ENCODE measurements at places on chromosomes 6 and 20.

GRCh38 chr6:138393871-138394783 is 9.9 kb upstream of the HEBP2 start:
- DNase-seq, result no peak

- no peak for DNase-seq
These were observed 148.9 kb downstream of the TMEM200A start for GRCh38 chr6:130514712-130515111.

GRCh38 chr6:128573036-128573435 is 52.6 kb upstream of the PTPRK start:
- DNase-seq, result no peak

DNA sequence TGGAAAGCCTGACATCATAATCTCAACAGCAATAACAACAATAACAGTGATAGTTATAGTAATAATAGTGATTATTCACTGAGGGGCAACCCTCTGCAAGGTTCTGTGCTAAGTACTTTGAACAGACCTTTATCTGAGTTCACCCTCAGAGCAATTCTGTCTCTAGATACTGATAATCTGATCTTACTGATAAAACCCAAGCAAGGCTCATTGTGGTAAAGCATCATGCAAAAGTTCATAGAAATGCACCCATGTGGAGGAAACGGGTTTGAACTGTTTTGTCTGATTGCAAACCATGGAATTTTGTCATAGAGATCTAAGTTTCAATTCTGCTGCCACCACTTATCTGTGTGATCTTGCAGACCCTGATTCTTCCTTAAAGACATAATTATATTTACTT is 1.3 kb upstream of the KIAA0408 start:
- DNase-seq, result no peak

DNA sequence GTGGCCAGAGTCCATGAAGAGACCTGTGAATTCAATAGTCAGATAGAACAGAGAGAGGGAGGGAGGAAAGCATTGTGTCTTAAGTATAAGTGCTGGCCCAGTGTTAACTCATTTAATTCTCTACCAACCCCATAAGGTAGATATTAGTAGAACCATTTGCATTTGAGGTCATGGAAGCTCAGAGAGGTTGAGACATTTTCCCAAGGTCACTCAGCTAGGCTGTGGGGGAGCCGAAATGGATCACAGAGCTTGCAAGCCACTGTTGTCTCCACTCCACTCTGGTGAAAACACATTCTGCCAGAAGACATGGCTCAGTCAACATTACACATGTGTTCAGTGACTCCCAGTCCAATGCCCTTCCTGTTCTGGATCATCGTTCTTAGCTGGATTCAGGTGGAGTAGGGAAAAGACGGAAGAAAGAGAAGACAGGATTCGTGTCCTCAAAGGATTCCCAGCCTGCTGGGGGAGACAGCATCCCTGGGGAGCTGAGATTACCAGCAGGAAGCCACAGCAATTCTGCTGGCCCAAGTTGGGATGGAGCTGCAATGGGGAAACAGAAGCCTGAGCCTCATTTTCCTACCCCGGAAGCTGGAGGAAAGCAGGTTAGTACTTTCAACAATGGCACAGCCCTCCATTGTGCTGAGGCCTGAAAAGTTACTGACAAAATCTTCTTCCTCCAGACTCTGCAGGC is 27.0 kb upstream of the MDGA1 start:
- DNase-seq, result no peak

GRCh38 chr6:82915666-82916065 is 150.0 kb downstream of the UBE3D start:
- no peak for DNase-seq

- DNase-seq, result peak; percentile 48
These were observed 133.2 kb upstream of the RPS6KA2 start for GRCh38 chr6:166760288-166760687.

- DNase-seq, result no peak
These were observed 44.2 kb downstream of the NOX3 start for GRCh38 chr6:155411154-155412052.

DNA sequence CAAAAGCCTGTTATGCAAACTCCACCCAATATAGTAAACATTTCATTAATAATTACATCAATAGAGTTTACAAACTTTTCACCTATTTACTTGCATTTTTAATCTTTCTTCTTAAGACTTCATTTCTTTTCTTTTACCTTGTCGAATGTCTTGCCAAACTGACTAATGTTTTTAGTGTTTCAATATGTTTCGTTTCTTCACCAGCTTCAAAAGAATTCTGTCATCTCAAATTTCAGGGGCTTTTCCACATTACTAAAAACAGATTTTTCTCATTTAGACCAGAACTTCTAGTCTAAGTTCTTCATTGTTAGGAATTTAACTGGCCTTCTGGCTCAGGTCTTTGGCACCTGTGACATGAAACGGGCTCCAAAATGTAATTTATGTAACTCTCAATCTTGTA is 196.5 kb downstream of the ARHGAP18 start:
- no peak for DNase-seq

DNA sequence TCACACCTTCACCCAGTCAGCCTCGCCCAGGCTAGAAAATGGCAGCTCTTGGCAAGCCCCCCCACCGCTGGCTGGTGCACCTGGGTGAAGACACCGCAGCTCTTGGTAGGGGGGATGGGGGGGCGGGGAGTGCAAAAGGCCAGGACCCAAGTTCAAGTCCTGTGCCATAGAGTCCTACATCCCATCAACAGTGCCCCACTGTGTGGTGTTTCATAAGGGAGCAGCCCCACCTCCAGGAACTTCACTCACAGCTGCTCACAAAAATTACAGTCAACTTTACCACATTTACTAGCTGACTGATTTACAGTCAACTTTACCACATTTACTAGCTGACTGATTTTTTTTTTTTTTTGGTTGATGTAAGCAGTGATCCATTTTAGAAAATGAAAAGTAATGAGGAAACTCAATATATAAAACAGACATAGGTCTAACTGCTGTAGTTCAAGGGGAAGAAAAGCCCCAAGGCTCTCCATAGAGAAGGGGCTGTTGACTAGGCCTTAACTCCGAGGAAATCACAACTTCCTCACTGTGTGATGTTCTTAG is 208.9 kb upstream of the SNX9 start:
- DNase-seq, result no peak

DNA sequence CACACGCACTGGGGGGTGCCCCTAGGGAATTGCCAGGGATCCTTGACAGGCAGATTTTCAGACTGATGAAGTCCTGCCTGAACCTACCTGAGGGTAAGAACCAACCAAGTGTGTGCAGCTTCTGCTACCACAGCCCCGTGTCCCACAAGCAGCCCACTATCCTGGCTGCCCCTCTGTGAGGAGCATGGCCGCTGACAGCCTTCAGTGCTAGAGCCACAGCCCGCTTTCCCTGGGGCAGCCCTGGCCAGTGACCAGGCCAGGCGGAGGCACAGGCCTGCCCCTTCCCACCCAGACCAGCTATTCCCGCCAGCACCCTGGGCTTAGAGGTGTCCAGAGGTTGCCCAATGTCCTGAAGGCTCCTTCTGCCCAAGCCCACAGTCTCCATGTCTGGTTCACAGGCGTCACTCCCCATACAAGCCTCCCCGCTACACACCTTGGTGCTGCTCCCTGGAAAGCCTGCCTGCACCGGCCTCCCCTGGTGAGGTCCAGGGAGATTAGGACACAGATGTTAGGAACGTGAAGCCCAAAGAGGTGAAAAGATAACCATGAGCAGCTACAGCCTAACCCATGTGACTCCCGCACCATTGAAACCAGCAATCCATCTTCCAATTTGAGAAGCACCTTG is 207.0 kb downstream of the SYNDIG1 start:
- DNase-seq, result no peak

- no peak for DNase-seq
These were observed 48.1 kb downstream of the SYNJ2 start for GRCh38 chr6:158029668-158030230.

- DNase-seq, result no peak
These were observed 150.8 kb downstream of the AHI1 start for GRCh38 chr6:135346747-135347146.

- no peak for DNase-seq
These were observed 26.8 kb upstream of the CLIC5 start for GRCh38 chr6:46042355-46042999.

DNA sequence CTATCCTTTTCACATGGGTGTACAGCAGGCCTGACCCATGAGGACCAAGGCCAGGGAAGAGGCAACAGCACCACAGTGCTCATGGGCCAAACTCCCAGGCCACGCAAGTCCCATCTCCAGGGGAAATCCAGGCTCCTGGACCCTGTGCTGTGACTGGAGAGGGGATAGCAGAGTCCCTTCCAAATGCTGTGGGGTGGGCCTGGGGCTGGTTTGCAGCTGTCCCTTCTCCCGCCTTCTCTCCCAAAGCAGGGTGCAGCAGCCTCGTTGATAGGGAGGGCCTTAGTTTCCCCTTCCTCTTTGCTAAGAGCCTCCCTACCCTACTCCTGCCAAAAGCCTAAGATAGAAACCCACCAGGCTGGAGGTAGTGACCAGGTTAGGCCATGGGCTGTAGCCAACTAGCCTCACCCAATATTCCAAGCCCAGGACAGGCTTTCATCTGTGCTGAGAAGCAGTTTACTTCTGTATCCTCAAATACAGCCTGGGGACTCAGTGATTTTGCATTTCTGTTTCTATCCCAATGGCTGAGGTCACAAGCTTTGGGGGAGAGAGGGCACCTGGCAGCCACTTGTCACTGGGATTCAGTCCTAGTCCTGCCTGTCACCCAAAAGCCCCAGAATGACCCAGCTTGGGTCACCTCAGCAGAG is 1.4 kb downstream of the CTSZ start:
- DNase-seq, result no peak

DNA sequence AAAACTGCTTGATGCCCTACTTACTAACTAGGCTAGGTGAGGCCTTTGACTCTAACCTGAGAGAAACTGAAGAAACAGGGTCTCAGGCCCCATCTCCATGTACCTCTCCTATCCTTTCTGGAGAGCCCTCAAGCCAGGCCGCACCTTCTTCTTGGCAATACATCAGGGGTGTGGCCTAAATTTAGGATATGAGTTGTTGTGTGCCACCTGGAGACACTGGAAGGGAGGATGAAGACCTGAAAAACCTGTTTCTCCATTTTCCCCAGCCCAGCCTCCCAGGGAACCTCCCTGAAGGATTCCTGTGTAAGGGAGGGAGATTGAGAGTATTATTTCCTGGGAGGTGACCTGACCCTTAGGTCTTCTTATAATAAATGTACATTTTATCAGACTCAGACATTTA is 3.1 kb downstream of the LY6G6D start:
- no peak for DNase-seq

DNA sequence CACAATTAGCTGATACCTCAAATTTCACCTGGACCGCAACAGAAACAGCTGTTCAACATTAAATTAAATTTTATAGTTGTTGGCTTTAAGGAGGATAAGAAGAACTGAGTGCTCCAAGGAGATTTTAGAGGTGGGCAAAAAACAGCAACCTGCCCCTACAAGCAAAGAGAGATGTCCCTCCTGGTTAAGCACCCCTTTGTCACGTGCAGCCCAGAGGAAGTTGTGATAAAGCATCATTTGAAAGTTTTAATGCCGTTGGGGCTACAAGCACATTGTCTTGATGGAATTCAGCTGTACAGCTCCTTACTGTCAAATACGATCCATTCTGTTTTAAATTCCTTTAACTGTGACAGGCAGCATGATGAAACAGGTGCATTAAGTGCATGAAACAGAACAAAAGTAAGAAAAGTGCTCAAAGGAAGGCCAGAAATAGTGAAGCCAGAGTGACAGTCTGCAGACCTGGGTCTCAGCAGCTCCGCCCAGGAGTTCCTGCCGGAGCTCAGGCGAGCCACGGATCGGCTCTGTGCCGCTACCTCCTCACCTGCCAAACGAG is 195.0 kb downstream of the GMPR start:
- DNase-seq, result no peak

- DNase-seq, result no peak
These were observed 1.0 kb downstream of the GMEB2 start for GRCh38 chr20:63625771-63626423.

DNA sequence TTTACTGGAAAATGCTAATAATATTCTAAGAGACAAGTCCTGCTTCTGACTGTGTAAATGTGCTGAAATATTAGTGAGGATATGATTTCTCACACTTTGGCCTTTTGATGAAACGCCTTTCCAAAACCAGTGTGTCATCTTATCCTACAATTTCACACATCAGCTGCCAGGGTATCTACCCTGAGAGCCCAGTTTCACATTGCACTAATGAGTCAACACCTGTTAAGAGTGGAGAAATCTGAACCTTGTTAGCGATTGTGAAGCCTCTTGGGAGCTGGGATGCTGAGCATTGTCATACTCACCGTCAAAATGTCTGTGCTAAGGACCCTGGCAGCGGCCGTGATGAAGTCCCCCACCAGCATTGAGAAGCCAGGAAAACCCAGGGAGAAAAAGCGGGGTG is 166.0 kb downstream of the RALGAPA2 start:
- DNase-seq, result no peak

GRCh38 chr6:119879731-119880130 is 530.2 kb upstream of the MAN1A1 start:
- no peak for DNase-seq

GRCh38 chr6:162090734-162091133 is 636.8 kb downstream of the PRKN start:
- DNase-seq, result no peak

DNA sequence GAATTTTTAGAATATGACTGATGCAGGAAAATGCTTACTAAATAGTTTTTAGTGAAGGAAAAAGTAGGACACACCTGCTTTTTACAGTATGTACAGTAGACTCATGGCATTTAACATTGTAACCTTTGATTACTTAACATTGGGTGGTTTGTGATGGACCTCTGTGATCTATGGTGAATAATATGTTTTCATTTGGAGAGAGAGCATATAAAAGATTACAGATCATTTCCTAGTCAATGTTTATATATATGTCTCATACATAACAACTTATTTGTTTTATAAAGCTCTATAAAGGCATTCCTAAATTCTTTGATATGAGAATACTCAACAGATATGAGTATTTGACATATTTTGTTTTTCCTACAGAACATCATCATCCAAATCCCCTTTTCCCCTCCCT is 129.3 kb upstream of the PDE7B start:
- DNase-seq, result no peak

GRCh38 chr20:1209447-1210387 is 6.5 kb downstream of the C20orf202 start:
- no peak for DNase-seq

DNA sequence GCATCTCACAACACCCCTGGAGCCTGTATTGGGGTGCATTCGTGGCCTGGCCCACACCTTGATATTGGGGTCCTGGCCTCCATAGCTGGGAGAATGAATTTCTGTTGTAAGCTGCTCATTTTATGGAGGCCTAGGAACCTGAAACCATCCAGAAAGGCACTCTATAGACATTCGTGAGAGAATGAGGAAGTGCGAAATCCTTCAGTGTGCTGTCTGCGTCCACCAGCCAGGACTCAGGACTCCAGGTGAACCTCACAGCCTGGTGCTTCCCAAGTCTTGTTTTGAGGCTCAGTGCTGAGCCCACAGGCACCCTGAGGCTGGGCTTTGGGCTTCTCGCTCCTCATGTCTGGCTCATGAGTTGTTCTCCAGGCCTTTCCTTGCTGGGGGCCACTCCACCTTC is 11.9 kb upstream of the RBBP8NL start:
- DNase-seq, result no peak

DNA sequence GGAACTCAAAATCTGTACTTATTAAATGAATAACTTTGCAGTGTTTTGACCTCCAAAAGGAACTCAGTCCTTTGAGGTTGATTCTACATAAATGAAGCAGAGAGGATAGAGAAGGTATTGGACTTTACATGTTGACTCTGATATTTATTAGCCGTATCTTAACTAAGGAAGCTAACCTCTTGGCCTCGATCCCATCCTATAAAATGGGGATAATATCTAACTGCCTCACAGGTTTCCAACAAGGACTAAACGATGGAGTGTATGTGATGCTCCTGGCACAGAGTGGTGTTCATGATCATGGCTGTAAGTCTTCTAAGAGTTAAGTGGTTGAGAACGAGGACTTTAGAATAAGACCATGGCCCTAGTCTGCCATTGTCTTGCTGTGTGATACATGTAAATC is 24.2 kb upstream of the MAP3K4 start:
- no peak for DNase-seq

All from activated naive CD4-positive, alpha-beta T cell (primary cell).